Left ventricle myocardium superior (tissue), 1 donor: ENCODE measurements at places on chromosomes 7 and 10. TPM values are rescaled to one million over a fixed set of nuclear protein-coding genes. Genes with fewer than 3 reads are reported as not detected.

DNA sequence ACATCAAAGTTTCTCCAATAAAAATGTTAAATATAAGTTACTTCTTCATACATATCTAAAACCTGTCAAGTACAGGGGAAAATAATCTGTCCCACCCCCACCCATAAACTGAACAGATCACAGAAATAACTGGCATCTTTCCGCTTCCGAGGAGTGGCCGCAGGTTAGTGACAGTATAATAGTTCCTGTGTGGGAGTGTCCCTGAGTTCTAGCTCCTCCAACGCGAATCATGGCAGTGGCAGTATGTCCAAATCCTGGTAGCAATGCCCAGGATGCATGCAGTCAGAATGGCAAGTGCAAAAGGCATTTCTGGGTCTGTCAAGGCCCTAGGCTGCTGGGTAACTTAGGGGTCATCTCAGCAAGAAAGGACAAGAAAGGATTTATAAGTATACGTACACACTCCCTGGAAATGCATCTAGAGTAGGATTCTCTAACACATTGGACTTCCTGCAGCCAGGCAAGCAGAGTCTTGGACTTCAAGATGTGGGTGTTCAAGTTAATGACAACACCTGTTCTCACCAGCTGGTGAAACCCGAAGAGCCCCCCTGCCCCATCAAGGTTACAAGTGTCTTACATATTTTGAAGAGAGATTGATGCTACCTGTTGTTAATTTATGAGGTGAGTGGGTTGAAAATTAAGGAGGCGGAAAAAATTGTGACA, 94.4 kb upstream of the COL1A2 start:
- no peak for DNase-seq

DNA sequence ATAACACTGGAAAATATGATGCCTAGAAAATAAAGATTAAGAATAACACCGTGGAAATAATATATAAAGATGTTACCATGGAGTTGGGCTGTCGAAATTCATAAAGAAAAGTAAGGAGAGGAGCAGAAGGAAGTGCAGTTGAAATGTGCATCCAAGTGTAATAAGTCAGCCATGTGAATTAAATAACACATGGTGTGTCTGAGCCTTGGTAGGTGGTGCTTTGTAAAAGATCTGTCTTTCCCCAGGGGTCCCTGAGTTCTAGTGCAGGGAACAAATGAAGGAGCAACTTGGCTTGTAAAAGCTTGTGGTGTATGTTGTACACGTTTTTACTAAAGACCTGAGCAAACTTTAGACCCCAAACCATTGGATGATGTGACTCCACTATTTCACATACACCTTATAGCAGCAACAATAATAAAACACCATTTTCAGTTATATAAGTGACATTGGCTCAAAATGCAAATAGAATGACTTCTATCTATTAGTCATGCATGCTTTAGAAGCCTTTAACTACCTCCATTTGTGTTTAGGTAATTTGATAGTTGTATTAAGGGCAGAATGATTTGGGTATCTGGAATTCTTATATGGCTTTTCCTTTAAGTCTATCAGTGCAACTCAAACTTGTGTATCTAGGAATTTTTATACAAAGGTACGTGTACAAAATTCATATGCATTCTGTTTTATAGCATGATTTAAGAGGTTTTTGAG, 11.3 kb downstream of the STARD3NL start:
- DNase-seq = no peak

DNA sequence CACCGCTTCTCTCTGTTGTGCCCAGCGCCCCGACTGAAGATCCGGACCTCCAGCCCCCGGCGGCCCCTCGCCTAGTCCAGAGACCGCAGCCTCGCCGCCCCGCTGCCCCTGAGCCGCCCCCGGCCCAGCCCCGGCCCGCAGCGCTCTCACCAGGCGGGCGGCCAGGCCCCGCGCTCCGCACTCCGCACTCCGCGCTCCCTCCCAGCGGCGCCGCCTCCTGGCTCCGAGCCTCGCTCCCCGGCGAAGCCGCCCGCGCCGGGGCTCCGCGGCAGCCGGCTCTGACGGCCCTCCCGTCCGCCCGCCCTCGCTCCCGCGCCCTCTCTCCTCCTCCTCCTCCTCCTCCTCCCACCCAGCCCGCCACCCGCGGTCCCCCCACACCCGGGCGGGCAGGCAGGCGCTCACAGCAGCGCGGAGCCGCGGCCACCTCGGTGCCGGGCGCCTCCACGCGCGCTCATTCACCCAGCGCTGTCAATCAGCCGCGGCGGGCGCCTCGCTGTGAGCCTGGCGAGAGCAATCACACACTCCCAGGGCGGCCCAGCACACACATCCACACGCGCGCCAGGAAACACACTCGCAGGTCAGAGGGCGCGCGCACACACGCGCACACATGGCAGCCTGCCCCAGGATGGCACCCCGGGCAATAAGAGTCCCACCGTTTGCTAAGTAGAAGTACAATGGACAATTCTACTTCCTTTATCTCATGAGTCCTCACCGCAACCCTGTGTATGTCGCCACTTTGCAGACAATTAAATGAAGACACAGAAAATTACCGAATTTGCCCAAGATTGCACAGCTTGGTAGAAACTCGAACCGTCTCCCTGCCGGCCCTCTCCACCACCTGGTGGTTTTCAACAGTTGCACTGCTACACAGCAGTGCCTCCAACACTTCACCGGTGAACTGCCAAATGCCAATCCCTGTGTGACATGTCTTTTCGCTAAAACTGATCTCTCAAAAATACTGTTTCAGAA, at the start of gene PRRT4:
PRRT4 (minus strand) TSS at position 280 of the 969 bp plus-strand sequence.
- peak; percentile 73 for DNase-seq

GRCh38 chr7:159061674-159062212, 82.9 kb downstream of the VIPR2 start:
- DNase-seq = peak; percentile 34

DNA sequence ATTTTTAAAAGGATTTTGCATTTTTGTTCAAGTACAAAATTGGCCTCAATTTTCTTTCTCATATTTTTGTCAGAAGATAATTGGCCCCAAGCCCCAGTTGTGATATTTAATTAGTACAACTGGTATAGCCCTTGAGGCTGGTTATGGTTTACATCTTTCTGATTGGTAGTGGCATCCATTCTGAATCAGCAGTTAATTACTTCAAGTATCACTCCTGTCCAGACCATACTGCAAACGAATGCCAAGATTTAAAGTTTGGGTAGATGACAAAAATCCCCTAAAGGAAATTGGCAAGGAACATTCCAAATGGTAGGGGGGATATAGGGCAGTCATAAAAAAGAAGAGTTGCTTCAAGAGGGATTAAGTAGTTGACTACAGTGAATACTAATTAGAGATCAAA, 23.1 kb downstream of the MYPN start:
- DNase-seq = no peak

DNA sequence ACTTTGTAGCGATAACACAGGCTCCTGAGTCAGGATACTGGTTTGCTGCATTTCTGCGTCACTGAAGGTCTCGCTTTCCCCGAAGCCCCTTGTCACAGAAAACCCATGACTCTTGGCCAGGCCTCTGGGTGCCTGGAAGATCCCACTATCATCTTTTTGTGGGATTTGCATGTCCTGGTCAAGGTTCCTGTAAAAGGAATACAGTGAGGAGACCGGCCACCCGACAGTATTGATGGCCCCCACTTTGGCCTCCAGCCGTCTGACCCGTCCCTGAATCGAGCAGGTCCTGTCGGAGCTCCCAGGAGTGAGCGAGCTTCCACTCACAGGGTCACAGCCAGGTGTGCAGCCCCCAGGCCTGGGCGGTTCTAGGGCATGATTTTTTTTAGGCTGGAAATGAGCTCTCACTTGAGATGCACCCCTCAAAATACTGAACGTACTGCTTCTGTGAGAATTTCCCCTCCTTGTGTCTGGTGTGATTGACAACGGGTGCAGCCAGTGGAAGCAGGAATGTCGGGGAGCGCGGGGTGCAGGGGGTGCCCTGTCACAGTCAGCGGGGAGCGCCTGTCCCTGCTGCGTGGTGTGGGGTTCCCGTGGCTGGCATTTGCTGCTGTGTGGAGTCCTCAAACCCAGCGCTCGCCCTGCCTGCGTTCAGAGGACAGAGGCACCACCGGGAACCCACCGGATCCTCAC, 75.8 kb downstream of the DNAJB6 start:
- peak; percentile 22 for DNase-seq

DNA sequence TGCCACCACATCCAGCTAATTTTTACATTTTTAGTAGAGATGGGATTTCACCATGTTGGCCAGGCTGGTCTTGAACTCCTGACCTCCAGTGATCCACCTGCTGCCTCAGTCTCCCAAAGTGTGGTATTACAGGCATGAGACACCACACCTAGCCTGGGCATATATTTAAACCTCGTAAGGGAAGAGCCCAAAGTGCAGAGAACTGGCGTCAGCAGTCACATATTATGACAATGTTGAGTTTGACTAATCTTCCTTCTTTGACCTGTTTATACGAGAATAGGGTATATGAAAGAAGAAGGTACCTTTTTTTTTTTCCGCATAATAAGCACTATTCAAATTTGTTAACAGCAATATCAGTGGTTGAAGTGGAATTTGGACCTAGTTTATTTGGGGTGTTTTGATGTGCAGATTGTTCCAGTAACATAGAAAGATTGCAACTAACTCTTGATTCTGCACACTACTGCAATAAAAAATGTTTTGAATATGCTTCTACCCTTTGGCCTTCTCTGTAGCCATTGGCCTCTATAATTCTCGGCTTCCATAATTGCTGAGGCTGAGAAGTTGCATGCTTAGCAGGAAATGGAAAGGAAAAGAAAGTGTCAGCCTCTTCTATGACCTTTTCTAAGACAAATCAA, 55.9 kb downstream of the MINPP1 start:
- no peak for DNase-seq

GRCh38 chr10:1544209-1544673, 193.1 kb downstream of the ADARB2 start:
- DNase-seq = no peak

- DNase-seq = no peak
These were observed 206.3 kb downstream of the THSD7A start for GRCh38 chr7:11625669-11626068.

GRCh38 chr10:58996063-58996462, 180.4 kb upstream of the PHYHIPL start:
- no peak for DNase-seq

DNA sequence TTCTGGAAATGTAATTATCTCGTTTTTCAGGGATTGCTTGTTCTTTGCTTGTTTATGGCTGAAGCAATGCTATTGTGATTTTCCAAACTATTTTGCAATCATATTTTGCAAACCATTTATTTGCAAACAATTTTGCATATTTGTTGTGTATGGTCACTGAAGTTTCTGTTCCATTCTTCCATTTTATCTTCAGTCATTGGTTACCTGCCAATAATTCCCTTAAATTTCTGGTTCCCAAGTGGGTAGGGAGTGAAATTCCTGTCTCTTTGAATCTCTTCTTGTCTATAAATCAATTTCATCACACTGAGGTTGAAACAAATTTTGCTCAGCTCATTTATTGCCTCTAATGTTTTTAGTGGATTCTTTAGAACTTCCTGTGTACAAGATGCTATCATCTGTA, 401.7 kb upstream of the VWC2 start:
- DNase-seq = no peak

DNA sequence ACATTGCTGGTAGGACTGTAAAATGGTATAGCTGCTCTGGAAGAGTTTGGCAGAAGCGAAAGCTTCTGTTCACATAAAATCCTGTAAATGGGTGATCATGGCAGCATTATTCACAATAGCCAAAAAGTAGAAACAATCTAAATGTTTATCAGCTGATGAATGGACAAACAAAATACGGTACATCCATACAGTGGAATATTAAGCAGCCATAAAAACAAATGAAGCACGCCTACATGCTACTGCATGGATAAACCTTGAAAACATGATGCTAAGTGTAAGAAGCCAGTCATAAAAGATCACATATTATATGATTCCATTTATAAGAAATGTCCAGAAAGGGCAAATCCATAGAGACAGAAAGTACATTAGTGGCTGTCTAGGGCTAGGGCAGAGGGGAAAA, 32.7 kb downstream of the KIN start:
- DNase-seq = no peak

- no peak for DNase-seq
These were observed 438.8 kb downstream of the HTR7 start for GRCh38 chr10:90418869-90419652.

DNA sequence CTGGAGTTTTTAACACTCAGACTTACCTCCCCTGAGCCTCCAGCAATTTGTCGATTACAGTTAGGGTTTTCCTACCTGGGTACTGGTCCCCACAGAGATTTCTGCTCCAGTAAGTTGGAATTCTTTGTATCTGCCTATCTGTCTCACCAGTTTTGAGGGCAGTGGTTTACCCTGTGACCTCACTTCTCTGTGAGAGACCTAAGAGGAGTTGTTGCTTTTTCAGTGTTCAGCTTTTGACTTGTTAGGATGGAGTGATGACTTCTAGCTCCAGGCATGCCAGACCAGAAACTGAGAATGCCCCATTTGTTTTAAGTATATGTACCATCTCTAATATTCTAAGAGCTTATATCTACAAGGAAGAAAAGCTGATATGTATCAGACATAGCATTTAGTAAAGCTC, 42.9 kb downstream of the CSGALNACT2 start:
- no peak for DNase-seq

GRCh38 chr10:74929197-74929596, 102.8 kb downstream of the KAT6B start:
- DNase-seq = no peak

DNA sequence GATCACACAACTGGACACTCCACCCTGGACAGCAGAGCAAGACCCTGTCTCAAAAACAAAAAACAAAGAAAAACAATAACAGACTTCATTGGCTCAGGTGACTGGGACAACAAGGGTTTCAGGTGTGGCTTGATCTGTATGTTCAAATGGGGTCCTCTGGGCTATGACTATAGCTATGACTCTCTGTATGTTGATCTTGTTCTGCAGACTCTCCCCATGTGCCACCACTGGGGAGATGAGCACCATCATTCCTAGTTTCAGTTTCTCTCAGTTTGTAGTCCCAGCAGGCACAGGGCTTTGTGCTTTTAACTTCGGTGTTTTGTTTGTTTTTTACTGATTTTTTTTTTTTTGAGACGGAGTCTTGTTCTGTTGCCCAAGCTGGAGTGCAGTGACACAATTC, 53.8 kb downstream of the SUFU start:
- no peak for DNase-seq

- DNase-seq = no peak
These were observed 99.4 kb upstream of the CTTNBP2 start for GRCh38 chr7:117972606-117973005.

The GNAI1 gene
- 13.7 TPM for total RNA-seq

The LBX1 gene
- not detected for total RNA-seq

The CPEB3 gene
- 18.0 TPM for total RNA-seq

The SPDYE2 gene
- total RNA-seq = not detected

The LRRTM3 gene
- total RNA-seq = not detected

The ZNF775 gene
- total RNA-seq = 3.0 TPM

The ZNF467 gene
- total RNA-seq = 7.8 TPM

The TAS2R39 gene
- total RNA-seq = not detected

The ABCB4 gene
- total RNA-seq = 5.7 TPM

The MYL10 gene
- total RNA-seq = not detected

The HMX2 gene
- not detected for total RNA-seq
